IMR-90 (cell line): ENCODE measurements at places on chromosomes 16 and 17.

DNA sequence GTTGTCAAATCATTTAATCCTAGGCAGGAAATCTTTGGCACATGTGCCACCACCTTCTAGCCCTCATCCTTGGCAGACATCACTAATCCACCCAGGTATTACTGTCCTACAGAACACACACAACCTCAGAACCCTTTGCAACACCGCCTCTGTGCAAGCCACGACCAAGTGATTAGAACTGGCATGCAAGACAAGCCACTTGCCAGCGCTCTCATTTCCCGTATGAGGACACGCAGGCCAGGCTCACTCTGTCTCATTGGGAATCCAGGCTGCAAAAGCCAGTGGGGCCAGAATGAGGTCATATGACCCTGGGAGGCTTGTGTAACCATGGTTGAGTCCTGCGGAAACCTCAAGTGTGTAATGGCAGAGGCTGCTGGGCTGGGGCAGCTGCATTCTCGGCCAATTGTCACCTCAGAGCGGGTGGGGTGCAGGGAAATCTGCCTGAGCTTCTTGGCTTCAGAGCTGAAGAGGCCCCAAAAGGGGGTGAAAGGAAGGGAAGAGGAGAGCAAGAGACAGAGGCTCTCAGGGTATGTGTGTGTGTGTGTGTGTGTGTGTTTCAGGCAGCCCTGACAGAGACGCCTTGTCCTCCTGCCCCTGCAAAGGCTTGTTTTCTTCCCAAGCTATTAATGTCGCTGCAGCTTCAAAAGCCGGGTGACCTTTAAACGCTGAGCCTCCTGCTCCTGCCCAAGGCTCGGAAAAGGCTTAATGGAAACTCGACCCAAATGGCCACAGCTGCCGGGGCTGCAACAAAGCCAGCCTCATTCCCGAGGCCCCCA is 43.2 kb upstream of the MRPS23 start:
- peak; percentile 98 for DNase-seq

DNA sequence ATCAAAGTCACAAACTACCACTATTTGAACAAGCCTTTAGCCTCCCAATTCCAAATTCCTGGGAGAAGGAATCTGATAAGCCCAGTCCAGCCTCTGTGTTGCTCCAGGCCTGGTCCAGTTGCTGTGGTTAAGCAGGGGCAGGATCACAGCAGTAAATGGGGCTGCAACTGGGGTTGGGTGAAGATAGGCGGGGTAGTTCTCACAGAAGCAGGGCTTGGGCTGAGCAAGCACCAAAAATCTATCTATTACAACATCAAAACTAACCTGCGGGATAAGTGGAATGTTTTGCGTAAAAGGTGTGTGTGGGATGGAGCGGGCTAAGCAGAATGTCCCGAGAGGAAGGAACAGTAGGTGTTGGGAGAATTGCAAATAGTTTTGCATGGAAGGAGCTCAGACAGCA is 23.0 kb upstream of the RNF135 start:
- no peak for DNase-seq

DNA sequence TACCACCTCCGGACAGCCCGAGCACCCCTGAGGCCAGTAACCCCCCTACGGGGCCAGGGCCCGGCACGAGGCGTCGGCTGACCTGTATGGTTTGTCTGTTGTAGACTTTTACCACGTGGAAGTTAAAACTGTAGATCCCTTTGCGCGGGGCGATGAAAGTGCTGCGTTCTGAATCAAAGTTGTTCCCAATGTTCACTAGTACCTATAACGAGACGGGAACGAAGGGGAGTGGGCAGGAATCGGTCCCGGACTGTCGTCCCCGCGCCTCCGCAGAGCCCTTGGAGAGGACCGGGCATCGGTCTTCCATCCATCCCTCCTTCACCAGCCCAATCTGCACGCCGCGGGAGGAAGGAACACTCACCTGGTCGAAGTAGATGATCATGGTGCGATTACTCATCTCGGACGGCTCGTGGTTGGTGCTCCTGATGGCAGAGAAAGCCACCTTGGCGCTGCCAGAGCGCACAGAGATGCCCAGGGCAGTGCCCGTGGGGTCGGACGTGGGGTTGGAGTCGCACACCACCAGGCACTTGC is 732 bp downstream of the CBLN1 start:
- no peak for DNase-seq

DNA sequence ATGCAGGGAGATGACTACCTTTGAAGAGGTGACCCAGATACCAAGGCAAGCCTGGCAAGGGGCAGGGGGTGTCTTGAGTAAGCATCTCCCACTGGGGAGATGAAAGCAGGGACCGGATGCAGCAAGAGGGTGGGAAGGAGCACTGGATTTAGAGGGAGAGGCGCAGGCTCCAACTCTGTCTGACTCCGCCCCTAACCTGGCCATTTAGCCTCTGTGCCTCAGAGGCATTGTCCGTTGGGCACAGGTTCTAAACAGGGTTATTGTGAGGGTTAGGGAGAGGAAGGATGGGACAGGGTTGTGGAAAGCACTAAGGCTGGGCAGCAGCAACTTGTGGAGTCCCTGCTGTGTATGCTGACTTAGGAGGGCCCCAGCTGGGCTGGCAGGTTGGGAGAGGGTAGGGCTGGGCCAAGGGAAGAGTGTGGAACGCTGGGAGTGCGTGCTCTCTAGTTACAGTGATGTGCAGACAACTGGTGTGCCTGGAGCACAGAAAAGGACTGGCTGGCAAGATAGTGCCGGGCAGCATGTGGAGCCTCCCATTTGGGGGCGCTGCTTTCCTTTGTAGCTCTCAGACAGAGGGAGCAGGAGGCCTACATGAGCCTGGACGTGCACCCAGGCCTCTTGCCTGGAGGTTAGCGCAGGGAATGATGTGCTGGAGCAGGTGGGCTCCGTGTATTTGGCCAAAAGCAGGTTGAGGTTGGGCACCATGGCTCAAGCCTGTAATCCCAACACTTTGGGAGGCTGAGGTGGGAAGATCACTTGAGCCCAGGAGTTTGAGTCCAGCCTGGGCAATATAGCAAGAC is 26.2 kb downstream of the TBX2 start:
- no peak for DNase-seq

DNA sequence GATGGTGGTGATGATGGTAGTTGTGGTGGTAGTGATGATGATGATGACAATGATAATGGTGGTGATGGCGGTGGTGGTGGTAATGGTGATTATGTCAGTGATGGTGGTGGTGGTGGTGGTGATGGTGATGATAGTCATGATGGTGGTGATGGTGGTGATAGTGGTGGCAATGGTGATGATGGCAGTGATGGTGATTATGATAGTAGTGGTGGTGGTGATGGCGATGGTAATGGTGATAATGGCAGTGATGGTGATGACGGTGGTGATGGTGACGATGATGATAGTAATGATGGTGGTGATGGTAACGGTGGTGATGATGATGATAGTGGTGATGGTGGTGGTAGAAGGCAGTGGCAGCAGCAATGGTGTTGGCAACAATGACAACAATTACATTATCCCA is 55.3 kb downstream of the RBFOX3 start:
- DNase-seq, result no peak

GRCh38 chr16:7805686-7806396 is 473.2 kb downstream of the RBFOX1 start:
- DNase-seq, result no peak

DNA sequence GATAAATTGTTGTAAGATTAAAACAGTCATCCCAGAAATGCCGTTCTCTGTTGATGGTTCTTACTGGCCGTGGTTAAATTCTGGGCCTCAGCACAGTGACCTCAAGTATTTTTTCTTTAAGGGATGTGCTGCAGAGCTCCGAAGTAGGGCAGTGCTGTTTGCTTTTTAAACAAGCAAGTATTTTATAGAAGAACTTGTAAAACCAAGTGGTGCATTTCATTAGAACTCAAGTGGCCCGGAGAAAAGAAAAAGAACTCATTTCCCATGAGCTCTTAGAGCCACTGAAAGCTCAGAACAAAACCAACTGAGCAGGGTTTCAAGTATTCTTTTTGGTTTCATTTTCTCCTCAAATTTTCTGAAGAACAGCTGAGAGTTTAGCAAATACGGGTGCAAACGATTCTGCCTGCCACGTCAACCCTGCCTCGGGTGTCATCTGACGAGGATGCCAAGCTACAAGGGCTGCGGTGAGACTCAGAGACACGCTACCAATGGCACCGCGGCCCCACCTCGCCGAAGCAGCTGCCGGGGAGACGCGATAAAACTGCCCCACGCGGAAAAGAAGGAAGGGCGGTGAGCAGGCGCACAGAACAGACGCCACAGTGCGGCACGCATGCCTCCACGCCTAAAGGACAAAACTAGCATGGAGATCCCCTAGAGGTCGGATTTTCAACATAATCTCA is 6.3 kb downstream of the LMF1 start:
- DNase-seq, result no peak

GRCh38 chr16:3431779-3432219 is 11.5 kb downstream of the ZNF597 start:
- peak; percentile 31 for DNase-seq

DNA sequence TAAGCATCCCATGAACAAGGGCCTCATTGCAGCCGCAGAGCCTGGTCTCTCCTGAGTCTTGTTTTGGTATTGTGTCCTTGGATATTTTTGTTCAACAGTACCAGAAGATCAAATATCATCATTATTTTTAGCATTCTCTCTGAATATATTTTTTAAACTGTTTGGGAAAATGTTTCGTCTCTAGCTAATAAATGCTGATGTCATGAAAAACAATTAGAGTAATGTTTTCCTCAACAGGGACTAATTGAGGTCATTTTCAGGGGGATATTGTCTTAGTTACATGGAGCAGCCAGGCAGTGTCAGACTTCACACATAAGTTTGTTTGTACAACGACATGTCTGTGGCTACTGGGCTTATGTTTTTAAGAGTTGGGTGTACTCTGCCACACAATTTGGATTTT is 805.3 kb upstream of the SOX9 start:
- no peak for DNase-seq

DNA sequence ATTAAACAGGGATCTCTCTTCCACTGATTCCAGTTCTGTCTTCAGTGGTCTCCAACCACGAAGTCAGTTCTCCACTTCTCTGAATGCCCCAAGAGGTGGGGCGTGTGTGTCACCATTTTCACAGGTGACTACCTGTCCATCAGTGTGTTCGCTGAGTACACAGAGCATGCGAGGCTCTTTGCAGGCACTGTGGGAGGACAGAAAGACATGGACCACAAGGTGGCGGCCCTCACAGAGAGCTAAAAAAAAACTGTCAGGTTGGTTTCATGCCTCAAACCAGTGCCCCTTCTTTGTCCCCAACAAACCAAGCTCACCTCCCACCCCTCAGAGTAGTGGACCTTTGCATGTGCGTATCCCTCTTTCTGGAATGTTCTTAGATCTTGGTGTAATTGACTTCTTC is 13.8 kb downstream of the EMP2 start:
- DNase-seq, result no peak

- DNase-seq, result no peak
These were observed 30.7 kb upstream of the ICAM2 start for GRCh38 chr17:64051153-64051552.

GRCh38 chr17:4375039-4375748 is 8.7 kb upstream of the UBE2G1 start:
- no peak for DNase-seq

DNA sequence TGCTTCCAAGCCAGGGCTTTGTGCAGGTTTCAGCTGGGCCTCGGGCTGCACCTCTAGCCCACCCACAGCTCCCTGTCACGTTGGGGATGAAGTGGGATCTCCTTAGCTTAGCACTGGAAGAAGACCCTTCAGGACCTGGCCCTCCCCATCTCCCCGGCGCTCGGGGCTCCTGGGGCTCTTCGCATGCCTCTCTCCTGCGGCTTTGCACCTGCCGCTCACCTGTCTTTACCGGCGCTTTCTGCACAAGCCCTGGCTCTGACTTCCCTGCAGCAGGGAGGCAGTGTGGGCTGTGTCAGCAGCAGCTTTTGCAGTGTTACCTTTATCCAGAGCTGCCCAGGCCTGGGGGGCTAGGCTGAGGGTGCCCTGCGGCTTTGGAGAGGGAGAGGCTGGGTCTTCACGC is 52.3 kb downstream of the NT5M start:
- DNase-seq, result no peak

DNA sequence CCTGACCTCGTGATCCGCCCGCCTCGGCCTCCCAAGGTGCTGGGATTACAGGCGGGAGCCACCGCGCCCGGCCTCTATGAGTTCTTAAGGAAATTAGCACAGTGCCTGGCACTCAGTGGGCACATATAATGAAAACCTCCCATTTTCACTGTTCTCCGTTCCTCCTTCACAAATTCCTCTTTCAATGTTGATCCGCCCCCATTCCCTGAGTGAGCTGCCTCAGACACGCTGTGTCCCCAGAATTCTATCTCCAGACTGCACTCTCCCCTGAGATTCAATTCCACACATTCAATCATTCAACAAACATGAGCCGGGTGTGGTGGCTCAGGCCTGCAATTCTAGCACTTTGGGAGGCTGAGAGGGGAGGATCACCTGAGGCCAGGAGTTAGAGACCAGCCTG is 7.0 kb downstream of the P2RX1 start:
- DNase-seq, result no peak

DNA sequence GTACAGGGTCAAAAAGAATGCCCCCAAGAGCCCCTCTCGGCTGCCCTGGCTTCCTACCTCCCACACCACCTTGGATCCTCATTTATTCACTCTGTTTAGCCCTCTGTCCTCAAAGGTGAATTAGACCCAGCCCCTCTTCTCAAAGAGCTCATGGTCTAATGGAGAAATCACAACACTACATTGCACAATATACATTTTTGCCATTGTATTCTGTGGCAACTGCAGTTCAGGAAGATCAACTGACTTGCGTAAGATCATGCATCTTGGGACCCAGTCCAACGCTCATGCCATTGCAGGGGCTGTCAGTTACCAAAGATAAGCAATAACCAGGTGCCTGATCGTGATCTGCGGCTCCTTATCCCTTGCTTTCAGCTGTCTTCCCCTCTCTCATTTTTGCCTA is 1.4 kb downstream of the KRT38 start:
- DNase-seq, result peak; percentile 44

GRCh38 chr17:32553168-32553567 is 66.4 kb downstream of the CDK5R1 start:
- DNase-seq, result no peak

GRCh38 chr16:67250045-67250327 is 1.2 kb downstream of the SLC9A5 start:
- no peak for DNase-seq

DNA sequence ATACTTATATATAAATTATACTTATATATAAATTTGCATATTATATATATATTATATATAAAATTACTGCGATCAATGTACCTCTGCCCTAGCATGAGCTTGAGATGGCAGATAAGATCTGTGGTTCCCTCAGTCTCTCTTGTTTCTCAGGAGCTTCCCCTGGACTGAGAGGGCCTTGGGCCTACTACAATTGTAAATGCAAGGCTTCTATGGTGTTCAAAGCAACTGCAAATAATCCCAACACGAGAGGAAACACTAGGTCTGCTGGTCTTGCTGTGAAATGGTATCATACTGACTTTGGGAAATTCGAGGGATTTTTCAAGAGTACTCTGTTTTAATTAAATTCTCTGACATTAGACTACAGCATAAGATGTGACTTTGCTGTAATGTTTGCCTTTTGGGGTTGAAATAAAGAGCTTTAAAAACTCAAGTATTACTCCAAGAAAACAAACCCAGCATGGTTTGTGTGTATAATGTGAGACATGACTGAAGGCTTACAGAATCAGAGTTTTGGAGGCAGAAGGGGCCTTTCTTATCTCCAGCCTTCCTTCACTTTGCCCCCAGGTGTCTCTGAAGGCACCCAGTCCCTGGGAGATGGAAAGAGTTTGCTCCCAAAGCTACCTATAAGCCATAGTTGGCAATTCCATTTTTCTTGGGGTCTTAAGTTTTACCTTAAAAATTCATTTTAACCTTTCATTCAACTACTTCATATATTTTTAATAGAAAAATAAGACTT is 24.2 kb downstream of the ACSM1 start:
- DNase-seq, result no peak

- peak; percentile 57 for DNase-seq
These were observed 141.3 kb downstream of the ABCC12 start for GRCh38 chr16:48014349-48015135.

GRCh38 chr17:56358651-56359050 is 205.4 kb downstream of the ANKFN1 start:
- peak; percentile 32 for DNase-seq
